Psoas muscle (tissue), 8 donors: ENCODE measurements at places on chromosomes 2 and 18.

DNA sequence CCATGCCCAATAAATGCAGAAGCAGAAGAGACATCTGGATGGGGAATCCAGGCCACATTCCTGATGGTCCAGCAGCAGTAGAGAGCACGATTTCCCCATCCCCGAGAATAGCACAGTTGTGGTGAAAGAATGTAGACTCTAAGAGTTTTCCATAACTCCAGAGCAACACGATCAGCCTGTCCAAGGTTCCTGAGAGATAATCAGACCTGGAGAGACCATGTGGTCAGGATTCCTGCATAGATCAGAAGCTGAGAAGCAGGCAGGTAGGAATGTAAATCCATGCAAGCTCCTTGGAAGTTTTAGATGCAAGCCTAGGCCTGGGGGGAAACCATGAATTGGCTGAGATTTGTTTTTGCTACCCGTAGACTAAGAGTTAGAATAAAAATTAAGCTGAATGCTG is 34.2 kb upstream of the PTPRM start:
- no peak for DNase-seq

- DNase-seq, result no peak
These were observed 79.4 kb upstream of the ZNF532 start for GRCh38 chr18:58785171-58785805.

DNA sequence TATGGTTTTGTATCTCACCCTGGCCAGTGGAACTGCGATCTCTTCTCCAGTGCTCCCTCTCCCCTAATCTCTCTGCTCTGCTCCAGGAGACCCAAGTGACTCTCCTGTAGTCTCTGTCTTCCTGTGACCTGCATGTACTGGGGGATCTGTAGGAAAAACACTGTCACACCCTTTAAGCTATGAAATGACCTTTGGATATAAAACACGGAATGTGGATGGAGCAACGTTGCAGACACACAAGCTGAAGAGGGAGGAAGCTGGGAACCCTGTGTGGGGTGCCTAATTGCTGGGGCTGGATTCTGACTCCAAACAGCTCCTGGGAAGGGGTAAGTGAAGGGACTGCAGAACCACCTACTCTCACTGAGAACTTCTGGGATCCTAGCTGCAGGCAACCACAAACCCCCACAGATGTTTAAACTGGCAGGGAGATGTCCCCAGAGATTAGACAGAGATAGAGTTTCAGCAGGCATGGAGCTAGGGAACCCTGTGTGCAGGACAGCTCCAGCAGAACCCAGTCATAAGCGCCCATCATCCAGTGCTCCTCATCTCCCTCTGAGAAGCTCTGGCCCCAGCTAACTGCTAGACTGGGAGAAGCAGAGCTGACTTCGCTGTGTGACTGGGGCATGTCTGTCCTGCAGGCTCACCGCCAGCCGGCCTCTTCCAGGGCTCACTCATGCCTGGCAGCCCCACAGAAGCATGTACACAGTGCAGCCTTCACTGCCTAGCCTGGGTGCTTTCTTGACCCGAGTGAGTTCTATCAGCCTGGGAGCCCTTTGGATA is 482.7 kb upstream of the SETBP1 start:
- DNase-seq, result no peak

- DNase-seq, result peak; percentile 78
These were observed 5.2 kb downstream of the ZFP36L2 start for GRCh38 chr2:43221124-43221762.

DNA sequence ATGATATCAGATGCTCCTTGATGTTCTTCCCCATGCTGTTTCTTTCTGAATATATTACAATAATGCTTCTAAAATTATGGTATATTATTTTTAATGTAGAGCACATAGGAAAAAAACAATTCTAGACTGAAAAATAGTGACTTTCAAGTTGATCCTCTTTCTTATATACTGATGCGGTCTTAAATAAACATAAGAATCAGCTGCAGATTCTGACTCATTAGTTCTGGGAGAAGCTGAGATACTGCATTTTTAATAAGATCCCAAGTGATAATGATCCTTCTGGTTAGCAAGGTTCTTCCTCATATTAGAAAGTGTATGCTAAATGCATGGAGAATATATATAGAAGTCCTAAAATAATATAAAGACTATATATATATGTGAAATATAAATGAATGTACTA is 124.9 kb downstream of the XIRP2 start:
- no peak for DNase-seq

DNA sequence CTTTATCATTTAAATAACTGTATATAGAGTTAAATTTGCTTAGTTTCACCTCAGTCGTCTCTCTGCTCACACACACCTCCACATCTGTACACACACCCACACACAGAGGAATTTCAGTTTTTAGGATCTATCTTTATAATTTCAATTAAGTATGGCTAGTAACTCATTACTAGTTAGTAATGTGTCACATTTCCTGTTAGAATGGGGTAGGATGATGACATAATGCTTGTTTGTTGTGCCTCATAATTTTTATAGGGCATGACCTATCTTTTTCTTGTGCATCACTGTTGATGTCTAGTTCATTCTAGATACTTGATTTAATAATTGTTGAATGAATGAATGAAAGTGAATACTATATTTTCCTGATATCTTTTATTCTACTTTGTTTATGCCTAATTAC is 108.6 kb downstream of the AGPS start:
- DNase-seq, result no peak

GRCh38 chr2:105915005-105915558 is 170.4 kb downstream of the NCK2 start:
- DNase-seq, result no peak

- DNase-seq, result no peak
These were observed 38.4 kb upstream of the NXPH2 start for GRCh38 chr2:138818556-138818955.

DNA sequence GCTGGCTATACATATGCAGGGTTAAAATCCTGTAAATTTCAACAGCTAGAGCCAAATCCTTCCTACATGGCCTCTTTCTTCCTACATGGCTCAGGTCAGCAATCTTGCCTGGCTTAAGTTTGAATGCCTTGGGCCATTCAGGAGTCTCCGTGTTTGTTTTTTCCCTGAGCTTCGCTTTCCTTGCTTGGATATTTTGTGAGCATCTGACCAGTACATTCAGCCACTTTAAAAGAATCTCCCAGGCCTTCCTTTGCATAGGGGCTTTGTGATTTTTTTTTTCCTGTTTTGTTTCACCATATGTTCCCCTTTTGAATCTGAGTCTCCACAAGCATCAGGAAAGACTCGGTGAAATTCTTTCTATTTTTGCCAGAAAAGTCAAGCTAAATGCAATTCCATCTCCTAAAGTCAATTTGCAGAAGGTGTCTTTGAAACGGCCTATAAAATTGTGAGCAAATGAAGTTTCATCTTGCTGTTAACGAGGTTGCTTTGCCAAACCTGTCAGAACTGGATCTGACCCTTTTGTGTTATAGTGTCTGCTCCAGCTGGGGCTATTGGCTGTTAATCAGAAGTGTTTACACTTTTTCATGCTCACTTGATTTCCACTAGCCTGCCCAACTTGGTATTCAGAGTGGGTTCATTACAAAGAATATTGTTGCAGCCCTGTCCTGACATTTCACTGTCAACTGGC is 256.9 kb downstream of the DCC start:
- DNase-seq, result no peak

DNA sequence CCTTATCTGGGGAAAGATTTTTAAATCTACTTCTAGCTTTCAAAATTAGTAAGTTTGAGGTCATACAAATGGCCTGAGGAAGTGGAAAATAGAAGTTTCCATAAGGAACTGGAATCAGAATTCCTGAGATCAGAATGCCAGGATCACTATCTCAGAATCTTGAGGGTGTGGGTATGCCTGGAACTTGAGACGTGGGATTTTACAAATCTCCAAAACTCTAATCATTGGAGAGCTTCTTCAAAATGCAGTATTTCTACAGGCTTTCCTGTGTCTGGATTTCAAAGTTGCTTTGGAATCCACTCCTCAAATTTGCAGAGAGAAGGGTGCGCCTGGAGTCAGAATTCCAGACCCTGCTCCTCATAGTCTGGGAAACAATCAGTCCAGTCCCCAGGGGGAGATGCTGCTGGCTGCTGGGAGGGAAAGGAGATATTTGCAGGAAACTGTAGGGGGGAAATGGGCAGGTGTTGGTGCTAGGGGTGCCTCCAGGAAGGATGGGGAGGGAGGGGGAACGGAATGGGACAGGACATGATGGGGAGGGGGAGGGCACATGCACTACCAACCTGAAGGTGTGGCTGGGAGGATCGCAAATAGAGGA is 31.0 kb upstream of the CATIP start:
- DNase-seq, result no peak

- DNase-seq, result no peak
These were observed 470.1 kb downstream of the DLGAP1 start for GRCh38 chr18:3985020-3985419.

DNA sequence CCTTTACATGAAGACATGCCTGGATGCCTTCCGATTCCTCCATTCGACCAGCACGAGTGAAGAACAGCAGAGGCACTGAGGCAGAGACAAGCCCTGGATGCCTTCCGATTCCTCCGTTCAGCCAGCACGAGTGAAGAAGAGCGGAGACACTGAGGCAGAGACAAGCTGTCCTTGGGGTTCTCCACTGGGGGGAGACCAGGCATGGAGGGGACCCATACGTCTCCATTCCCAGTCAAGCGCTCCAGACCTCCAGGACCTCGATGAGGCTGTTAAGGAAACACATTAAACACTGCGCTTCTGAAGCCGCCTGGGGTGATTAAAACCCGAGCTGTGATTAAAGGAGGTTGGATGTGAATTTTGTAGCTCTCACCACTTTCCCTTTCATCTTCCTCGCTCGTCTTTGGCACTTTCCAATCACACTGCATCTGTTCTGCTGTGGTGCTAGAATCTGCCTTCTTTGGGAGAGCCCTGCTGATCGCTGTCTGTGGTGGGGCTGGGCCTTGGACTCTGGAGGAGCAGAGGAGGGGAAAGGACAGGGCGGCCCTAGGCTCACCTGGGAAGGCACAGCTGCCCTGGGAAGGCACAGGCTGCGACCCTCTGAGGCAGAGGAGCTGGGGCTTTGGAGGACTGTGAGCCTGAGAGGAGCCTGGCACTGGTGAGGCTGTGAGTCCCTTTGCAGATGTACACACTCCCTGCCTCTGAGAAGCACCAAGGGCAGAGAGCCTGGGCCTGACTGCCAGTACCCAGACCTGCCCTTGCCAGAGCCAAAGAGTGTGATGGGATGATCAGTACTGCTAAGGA is 463.1 kb upstream of the HS6ST1 start:
- no peak for DNase-seq

- DNase-seq, result peak; percentile 30
These were observed 6.5 kb downstream of the CHRND start for GRCh38 chr2:232532419-232532818.

DNA sequence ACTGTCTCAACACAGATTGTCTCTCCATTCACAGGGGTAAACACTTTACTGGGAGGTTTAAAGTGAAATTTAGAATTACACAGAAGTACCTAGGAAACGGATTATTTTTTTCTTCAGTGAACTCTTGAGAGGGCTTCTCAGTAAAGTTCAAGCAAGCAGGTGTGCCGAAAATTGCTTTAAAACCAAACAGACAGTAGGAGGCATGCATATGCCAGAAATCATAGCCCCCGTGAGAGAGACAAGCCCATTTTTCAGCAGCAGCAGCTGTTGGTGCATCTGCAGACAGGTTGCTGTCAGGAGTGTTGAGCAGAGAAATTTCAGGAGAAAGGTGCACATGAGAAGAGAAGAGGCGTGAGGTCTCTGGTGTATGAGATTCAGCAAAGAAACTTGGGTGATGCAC is 2115.5 kb upstream of the CELF4 start:
- no peak for DNase-seq

DNA sequence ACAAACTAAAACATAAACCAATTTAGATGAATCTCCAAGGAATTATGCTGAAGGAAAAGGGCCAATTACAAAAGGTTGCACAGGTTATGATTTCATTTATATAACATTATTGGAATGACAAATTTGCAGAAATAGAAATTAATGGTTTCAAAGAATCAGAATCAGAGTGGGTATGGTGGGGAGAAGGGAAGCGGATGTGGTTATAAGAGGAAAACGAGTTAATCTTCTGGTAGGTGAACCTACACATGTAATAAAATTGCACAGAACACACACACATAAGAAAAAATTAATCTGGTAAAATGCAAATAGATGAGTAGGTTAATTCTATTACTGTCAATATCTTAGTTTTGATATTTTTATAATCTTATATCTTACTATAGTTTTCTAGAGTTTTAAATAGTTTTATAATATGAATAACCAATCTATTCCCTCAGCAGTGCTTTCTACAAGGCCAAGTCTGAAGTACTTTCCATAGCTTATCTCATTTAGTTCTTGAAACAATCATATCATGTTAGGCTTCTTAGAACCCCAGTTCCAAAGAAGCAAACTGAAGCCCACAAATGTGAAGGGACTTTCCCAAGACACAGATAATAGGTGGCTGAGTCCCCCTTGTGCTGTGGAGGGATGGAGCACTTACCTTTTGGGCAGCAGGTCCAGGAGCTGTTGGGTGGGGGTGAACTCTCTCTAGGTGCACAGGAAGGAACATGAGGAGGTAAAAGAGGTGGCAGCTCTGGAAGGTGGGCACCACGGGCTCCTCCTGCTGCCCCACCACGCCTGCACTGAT is 31.5 kb downstream of the ZNF519 start:
- no peak for DNase-seq

DNA sequence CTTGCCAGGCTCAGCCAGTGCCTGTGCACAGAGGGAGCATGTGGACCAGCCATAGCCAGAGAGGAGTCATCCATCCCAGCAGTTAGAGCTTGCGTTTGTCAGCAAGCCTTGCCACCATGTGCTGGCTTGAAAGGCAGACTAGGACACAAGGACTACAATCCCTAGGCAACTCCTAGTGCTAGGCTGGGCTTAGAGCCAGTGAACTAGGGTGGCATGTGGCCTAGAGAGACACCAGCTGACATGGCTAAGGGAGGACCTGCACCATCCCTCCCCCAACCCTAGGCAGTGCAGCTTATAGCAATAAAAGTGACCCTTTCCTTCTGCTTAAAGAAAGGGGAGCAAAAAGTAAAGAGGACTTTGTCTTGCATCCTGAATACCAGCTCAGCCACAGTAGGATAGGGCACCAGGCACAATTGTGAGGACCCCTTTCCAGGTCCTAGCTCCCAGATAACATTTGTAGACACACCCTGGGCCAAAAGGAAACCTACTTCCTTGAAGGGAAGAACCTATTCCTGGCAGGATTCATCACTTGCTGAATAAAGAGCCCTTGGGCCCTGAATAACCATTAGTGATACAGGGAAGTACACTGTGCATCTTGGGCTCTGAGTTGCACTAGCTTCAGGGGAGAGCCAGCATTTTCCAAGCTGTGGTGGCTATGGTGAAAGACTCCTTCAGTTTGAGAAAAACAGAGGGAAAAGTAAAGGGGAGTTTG is 38.7 kb upstream of the UXS1 start:
- DNase-seq, result no peak
